LNCaP clone FGC (cell line): ENCODE measurements at places on chromosomes 3 and 15.

DNA sequence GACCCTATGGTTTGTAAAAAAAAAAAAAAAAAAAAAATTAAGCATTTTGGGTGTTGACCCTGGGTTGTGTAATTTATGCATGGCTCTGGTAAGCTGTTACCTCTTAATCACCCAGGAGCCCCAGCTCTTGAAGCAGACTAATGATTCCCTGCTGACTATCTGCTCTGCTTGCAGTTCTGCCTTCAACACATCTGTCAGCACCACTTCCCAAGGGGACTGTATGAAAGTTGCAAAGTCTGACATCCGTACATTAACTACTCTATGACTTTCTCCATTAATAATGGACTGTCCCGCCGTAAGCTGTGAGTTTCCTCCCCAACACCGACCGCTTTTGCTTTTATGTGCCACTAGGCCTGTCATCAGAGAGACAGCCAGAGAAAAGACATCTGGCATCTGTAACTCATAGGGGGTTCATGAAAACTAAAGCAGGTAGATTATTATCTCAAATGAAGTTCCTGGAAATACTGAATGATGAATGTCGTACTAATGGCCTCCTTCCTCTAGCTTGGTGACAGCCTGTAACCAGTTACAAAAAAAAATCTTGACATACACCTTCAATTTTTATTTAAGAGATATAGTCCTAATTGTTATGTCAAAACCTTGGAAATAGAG, 271.5 kb downstream of the IL5RA start:
- DNase-seq = no peak

DNA sequence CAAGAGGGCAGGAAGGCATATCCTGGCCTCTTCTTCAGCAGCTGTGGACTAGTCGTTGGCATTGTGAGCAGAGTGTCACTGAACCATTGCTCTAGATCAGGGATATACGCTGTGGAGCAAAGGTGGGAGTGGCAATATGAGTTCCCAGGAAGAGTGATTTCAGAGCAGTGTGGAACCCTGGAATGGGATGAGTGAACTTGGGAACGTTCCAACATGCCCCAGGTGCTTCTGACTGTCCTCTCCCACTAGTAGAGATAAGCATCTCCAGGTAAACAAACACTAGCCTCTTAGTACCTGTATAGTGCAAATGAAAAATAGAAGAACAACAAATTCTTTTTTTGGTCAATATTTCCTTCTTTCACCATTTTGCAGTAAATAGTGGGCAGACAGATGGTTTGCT, 123.6 kb upstream of the VEPH1 start:
- DNase-seq = peak; percentile 44

DNA sequence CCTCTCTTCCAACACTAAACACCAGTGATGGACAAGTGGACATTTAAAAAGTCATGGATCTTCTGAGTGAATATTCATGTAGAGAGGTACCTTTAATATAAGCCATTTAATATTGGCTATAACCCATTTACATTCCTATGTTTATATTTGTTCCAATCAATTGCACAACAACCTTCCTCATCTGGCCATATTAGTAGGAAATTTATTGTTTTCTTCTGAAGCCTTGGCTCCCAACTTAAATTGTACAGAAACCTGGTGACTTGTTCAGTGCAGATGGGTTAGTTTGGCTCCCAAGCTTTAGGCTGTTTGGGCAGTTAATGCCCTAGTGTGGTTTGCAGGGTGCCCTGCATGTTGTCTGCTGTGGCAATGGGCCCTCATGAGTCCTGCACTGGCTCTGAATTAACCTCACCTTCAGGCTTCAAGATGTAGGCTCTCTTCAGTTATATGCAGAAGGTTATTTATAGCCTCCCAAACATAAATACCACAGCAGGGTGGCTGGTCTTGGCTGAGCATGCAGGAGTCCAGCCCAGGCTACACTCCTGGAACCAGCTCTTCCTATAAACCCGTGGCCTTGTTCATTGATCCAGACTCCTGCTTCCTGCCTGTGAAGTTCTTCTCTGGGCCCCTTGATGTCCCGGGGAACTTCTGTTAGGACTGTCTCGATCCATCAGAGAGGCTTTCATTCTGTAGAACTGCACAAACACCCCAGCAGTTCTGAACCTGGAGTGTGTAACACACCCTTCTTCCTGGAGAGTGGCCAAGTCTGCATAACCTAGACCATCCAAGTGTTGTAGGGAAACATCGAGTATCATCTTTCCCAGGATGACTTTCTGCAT, 57.0 kb downstream of the DUT start:
- DNase-seq = peak; percentile 49

DNA sequence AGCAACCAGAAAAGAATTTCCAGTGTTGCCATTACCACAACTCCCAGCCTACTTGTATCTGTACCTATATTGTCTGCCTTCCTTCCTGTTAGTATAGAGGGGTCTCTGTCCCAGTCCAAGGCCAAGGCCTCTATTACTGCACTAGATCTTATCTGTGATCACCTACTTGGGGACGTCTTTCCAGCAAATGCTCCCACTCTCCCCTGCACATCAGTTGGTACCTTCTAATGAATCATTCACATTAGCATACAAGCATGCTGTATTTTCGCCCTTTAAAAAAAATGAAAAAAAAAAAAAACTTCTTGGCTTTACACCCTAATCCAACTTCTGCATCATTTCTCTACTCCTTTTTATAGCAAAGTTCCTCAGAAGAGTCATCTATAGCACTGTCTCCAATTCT, 4.8 kb upstream of the AVEN start:
- DNase-seq = no peak

DNA sequence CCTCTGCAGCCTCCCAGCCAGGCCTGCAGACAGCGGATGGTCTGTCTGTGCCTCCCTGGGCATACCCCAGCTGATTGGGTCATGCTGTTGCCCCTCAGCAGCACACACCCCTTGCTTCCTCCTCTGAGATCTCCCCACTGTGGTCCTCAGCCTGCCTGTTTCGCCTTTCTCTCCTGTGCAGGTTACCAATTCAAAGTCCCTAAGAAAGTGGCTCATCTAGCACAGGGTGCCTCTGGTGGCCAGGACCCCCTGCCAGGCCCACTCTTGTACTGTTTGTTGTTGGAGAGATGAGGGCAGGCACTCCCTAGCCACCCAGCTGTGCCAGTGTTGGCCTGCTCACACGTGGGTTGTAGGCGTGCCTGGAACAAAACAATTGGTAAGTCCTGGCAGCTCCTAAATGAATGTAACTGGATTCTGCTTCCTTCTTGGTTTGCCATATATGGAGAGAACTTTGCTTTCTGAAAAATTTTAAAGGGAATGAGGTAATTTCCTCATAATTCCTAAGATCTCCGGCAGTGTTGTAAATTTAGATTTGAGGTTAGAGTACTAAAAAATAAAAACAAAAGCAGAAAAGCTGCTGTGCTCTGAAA, 213.2 kb upstream of the IL12A start:
- no peak for DNase-seq

DNA sequence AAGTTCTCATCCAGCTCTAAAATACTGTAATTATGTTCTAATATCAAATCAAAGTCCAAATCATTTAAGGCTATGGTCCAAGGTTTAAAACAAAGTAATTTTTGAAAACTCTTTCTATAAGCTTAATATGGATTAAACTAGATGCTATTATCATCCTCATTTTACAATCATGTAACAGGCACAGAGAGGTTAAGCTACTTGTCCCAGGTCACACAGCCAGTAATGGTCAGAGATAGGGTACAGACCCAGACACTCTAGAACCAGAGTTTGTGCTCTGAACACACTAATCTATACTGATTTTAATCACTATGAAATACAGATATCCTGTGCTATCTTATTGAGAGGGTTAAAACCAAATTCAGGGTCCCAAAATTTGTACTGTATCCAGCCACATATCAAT, 44.8 kb downstream of the DENND4A start:
- no peak for DNase-seq

DNA sequence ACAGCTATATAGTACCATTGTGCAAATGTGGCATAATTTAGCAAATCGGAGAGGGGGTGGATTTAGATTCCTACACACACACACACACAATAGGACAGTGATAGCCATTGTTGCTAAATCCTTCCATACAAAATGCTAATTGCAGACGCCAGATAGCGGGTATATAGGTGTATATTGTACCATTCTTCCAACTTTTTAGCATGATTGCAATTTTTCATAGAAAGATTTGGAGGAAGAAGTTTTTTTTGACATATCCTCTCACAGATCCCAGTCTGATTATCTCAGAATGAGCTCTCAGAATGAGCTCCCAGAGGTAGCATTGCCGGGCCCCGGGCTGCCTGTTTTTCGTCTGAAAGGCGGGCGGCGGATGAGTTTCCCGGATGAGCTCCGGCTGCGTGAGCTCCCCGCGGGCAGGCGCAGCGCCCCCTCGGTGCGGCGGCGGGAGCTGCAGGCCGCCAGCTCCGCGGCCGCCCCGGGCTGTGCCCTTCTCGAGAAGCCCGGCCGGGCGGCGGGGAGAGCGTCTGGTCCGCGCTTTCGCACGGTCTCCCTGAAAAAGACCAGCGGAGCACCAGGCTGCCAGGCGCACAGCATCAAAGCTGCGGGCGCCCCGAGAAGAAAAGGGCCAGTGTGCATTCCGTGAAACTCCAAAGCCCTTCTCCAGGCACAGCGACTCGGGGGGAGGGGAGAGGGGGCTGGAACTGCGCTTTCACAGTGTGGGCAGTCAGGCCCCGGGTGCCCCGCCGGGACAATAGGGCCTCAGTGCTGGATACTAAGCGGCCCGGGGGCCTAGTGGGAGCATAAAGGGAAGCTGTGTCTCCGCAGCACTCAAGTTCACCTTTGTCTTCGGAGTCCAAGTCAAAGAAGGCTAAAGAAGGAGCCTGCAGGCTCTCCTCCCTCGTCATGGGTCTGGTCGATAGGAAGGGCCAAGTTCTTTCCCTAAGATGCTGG, 12.0 kb upstream of the SHC4 start:
- no peak for DNase-seq

DNA sequence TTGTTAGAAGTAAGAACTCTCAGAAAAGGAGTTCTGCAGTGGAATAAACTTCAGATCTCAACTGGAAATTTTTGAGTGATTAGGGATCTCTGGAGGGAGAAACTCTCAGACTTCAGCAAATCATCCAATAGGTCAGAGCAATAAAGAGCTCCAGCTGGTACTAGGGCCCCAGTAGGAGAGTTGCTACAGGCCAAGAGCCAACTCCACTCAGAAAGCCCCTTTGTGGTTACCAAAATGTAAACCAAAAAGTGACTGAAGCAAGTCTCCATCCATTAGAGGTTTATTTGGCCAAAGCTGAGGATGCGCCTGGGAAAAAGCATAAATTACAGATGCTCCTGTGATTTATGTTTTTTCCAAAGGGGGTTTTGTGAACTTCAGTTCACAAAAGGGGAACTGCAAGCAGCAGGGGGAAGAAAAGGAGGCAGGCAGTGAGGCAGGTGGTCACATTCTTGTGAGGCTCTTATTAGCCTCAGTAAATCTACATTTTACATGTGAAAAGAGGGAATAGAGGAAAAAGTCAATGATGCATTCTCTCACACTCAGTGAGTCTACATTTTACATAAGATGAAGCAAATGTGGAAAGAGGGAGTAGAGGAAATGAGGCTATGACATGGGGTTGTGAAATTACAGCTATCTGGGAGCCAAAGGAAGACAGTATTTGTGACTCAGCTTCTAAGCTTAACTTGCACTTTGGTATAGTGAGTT, 92.4 kb upstream of the DAZL start:
- DNase-seq = no peak

DNA sequence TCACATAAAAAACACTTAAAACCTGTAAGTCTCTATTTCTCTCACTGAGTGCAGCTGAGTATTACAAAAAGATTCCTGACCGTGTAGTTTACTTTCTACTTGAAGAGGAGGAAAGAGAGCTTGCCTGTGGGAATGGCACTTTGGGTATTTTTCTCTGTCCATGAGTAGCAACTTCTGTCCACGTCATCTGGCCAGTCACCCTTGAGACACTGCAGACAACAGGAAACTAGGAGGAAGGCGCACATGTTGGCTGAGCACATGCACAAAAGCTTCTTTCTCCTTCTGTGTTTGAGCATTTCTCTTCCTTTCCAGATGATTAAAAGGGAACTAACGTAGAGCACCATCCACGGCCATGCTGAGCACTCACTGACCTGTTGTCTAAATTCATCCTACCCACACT, 19.7 kb downstream of the STARD5 start:
- DNase-seq = no peak

- no peak for DNase-seq
Observed at GRCh38 chr3:140068494-140069017, 133.6 kb downstream of the CLSTN2 start.

DNA sequence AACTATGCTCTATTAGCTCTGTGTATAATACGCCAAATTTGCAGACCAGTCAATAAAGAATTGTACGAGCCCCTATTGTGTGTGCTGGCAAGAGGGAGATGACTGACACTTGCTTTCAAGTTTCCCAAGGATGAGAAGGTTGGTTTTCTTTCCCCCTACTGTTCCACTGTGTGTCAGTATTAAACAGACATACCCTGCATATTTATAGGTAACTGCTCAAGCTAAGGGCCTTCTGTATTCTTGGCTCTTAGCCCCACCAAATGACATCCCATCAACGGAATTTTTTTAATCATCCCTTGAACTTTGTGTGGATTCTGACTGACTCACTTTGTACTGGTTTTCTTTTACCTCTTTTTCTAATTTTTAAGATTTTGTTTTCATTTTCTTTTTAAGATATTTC, 60.6 kb upstream of the GYG1 start:
- DNase-seq = no peak

DNA sequence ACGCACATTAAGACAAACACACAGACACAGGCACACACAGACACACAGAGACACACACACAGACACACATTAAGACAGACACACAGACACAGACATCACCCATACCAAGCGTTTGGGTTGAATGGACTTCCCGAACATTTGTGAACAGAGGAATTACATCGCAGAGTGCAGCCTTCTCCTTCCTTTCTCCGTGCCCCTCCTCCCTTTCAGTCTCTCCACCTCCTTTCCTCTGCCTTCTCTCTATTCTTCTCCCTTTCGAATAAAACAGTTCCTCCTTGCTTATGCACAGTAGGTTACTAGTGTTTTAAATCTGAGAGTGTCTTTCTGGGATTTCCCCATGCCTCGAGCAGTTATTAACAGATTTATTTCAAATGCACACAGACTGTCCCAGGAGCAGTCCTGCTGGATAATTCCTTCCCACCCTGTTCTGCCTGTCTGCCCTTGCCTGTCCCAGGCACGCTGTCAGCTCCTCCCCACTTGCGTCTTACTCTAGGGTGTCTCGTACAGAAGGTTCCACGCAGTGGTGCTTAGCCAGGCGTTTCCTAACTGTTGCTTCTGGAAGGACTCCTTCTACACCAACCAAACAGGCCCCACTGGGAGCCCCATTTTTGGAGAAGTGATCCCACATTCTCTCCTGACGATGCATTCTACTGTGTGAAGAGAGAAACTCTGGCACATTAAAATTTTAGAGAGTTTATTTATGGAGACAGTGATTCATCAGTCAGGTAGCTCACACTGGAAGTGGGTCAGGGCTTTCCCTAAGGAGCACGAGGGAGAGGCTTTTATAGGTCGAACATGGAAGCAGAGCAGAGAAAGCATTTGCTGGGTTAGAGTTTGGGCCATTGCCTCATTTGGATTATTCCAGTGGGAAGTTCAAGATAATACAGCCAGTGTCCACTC, 163.8 kb downstream of the SV2B start:
- DNase-seq = no peak

- no peak for DNase-seq
Observed at GRCh38 chr15:69868756-69869155, 229.0 kb downstream of the TLE3 start.

- no peak for DNase-seq
Observed at GRCh38 chr3:165439765-165440164, 243.6 kb upstream of the SLITRK3 start.

- DNase-seq = no peak
Observed at GRCh38 chr3:138376663-138377062, 28.3 kb downstream of the MRAS start.

GRCh38 chr3:87209111-87209510, 18.0 kb upstream of the CHMP2B start:
- no peak for DNase-seq
